IMR-90 (cell line): ENCODE measurements at places on chromosomes 3 and 15. TPM values are rescaled to one million over a fixed set of nuclear protein-coding genes. Genes with fewer than 3 reads are reported as not detected.

MESP2 gene
- total RNA-seq, result 0.18 and 0.28 TPM in 2 replicates

MST1R gene
- total RNA-seq, result under 0.01 TPM in 1 of 2 replicates, not detected in the other

COL6A5 gene
- total RNA-seq, result not detected in 2 replicates

DPPA4 gene
- total RNA-seq, result not detected in 2 replicates

FRMD4B gene
- 0.28 and 0.36 TPM in 2 replicates for total RNA-seq

DUOXA2 gene
- total RNA-seq, result not detected in 2 replicates

LAMB2 gene
- 179 and 213 TPM in 2 replicates for total RNA-seq

POPDC2 gene
- total RNA-seq, result under 0.01 TPM in 2 replicates

GOLGA6L4 gene
- total RNA-seq, result 0.54 and 0.83 TPM in 2 replicates

GABPB1 gene
- 76.4 and 89.3 TPM in 2 replicates for total RNA-seq
